NCI-H774 (cell line): ENCODE measurements at places on chromosomes 1 and 21.

DNA sequence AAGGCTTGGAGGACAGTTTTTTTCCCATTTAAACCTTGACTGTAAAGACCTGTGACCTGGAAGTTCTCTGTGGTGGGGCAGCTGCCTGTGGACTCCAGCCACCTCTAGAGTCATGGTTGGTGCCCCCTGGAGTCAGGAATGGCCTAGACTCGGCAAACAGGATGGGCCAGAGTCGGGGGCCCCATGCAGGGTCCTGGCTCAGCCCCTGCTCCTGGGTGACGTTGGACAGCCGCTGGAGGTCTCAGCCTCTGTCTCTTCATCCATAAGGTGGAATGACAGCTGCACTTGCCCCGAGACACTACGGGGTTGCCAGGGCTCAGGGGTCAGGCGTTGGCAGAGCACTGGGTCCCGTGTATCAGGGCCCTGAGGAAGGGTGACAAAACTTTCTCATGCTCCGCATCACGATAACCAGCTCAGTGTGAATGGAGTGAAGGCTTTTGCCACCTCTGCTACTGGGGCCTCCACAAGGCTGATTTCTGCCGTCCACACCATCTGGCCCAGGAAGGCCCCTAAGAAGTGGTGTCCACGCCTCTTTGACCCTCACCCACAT, 58.5 kb upstream of the TTC34 start:
- DNase-seq, result no peak

- no peak for DNase-seq
These were observed 14.1 kb downstream of the CDA start for GRCh38 chr1:20602851-20603450.

DNA sequence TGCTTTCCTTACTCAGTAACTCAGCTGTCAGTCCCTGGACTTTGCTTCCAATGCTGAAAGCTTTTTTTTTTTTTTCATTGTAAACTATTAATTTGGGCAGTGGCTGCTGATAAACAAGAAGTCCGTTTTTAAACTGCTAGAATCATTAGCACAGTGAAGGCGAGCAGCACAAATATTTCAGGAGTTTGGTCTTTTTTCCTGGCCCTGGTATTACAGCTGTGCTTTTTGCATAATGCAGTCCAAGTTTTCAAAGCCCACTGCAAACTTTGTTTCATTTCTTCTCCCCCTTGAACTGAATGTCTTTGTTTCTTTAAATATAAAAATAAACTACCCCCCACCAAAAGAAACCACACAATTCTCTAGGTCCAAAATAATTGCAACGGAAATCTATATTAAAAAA, 6.6 kb downstream of the GLIS1 start:
- no peak for DNase-seq

GRCh38 chr1:200535605-200536004, 84.9 kb downstream of the KIF14 start:
- DNase-seq, result no peak

GRCh38 chr1:37035796-37036666, 1.7 kb upstream of the GRIK3 start:
- DNase-seq, result peak; percentile 61

DNA sequence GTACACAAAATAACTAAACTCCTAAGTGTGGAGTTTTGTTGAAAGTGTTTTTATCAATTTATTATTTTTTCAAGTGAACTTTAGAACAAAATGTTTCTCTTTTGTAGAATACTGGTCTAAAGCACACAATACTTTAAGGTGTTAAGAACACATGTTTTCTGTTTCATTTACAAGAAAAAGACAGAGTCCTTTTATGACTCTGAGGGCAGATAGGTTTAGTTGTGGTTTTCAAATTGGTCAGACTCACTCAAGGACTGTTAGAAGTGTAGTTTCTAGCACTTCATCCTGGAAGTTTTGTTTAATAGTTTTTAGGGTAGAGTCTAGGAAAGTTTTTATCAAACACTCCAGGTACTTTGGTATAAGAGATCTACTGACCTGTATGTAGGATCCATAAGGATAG, 376.5 kb downstream of the LRRIQ3 start:
- no peak for DNase-seq

DNA sequence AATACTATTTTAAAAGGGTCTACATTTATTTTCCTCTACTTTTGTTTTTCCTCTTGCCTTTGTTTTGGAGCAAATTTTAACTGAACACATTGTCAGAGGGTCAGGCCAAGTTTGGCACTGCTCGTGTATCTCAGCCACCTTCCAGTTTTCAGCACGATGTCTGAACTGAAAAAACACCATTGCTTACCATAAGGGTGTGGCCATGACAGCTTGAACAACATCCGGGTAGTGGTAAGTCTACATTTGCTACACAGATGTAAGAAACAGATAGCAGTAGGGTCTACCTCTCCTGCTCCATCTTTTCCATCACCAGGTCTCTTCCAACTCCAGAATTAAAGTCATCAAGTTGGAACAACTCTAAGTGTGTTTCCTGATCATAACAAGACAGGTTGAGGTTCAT, 4.2 kb downstream of the HIVEP3 start:
- no peak for DNase-seq

DNA sequence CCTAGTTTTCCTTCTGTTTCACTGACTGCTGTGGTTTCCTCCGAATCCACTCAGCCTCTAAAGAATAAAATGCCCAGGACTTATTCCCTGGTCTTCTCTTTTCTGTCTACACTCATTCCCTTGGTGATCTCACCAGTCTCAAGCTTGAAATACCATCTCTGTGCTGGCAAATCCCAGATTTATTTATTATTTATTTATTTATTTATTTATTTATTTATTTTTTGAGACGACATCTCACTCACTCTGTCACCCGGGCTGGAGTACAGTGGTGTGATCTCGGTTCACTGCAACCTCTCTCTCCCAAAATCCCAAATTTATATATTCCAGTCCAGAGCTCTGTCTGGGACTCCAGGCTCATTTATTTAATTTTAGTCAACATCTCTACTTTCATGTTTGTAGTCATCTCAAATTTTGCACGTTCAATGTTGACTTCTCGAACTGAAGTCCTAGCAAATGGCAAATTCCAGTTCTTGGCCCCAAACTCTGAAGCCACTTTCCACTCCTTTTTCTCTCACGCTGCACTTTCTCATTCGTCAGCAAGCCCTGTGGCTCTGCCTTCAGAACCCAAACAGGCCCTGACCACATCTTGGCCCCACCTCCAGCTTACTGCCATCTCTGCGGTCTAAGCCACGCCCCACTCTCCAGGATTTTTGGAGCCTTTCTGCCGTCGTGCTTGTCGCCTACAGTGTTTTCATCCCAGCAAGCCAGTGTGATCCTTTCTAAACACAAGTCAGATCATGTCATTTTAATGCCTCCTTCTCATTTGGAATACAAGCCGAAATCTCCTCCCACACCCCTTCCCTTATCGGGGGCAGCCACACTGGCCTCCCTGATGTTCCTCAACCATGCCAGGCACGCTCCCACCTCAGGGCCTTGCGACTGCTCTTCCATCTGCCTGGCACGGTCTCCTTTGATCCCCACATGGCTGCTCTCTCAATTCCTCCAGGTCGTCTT, 14.2 kb upstream of the TENT5B start:
- no peak for DNase-seq

DNA sequence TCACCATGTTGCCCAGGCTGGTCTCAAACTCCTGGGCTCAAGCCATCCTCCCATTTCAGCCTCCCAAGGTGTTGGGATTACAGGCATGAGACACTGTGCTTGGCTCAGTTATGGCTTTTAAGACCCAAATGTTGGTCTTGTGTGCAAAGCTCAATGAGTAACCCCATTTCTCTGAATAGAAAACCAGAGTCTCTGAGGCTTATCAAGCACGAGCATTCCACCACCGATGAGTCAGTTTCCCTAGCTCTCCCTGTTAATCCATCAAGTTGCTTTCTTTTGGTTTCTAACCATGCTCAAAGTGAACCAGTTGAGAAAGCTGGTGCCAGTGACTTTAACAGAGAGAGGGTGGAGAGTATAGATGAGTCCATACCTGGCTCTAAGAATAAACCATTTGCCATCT, 350.9 kb upstream of the ADGRL2 start:
- no peak for DNase-seq

GRCh38 chr1:37958690-37959089, 11.8 kb upstream of the INPP5B start:
- no peak for DNase-seq

DNA sequence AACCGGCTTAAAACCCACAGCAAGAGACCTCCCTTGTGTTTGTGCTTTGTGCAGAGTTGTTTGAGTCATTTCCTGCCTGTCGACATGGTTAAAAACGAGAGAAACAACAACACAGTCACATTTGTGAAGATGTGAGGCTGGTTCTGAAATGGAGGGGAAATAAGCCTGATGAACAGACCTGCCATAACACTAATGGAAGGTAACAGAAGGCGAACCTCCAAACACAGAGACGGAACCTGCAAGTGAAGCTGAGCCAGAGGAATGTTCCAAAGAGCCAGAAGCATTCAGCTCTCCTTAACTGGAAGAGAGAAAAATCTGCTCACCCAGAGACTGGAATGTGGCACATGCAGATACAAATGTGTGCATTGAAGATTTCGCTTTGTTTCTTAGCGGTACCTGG, 53.2 kb upstream of the RAVER2 start:
- no peak for DNase-seq

DNA sequence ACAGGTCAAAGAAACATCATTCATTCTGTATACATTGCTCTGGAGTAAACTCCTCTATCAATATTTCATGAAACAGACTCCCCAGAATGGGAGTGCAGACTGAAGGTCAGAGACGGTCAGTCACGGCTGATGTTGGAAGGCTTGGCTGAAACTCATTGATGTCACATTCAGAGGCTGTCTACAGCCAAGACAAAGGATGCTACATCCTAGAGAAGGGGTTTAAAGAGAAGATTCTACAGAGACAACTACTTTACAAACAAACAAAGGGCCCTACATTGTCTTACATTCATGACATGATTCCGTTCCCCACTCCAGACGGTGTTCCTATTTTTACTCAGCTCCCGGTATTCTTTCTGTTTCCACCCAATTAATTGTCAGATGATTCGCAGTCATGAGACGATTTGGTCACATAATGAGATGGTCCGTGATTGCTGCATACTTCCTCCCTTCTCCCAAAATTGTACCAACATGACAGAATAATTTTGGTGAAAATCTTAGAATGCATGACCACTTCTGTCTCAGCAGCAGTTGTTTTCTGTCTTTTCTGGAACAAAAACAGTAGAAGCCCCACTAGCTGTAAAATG, 73.8 kb upstream of the VAV3 start:
- DNase-seq, result no peak

GRCh38 chr1:84407958-84408422, 9.7 kb downstream of the DNASE2B start:
- no peak for DNase-seq

DNA sequence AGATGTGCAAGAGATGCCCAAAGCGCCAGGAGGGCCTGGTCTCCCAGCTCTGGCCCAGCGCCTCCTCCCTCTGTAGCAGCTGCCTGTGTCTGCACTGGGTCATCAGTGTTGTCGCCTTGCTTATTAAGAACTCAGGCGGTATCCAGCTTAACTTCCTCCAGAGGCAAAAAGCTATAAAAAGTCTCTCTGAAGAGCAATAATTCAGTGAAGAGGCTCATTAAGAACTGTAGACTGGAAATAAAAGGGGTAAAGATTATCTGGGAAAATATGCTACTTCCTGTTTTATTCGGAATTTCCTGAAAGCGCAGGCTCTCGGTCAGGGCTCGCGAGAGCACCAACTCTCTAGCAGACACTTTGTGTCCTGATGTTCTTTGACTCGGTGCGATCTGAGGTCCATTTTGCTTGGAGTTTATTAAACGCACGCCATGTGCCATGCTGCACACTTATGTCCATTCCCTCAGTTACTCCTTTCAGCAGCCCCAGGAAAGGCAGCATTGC, 70.4 kb downstream of the MRPS6 start:
- DNase-seq, result no peak

- no peak for DNase-seq
These were observed 303.1 kb upstream of the RUNX1 start for GRCh38 chr21:35352066-35352770.

- no peak for DNase-seq
These were observed 143.7 kb downstream of the PLPP3 start for GRCh38 chr1:56435434-56436262.

DNA sequence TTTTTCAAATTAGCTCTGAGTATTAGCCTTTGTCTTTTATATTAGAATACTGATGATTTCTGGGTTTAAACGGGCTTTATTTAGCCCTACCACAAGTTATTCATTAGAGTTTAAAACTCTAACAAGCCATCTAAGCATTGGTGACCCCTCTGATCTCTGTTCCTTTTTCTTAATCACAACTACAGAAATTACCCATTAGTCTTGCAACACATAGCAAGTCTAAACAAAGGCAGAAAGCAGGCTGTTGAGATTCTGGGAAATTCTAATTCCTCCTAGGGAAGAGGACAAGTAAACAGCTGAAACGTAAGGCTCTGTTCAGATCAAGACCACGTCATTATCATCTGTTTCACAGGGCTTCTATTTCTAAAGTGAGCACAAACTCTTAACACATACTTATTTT, 491.2 kb upstream of the ZRANB2 start:
- no peak for DNase-seq

- no peak for DNase-seq
These were observed 147.7 kb upstream of the ARHGEF16 start for GRCh38 chr1:3306583-3307291.

DNA sequence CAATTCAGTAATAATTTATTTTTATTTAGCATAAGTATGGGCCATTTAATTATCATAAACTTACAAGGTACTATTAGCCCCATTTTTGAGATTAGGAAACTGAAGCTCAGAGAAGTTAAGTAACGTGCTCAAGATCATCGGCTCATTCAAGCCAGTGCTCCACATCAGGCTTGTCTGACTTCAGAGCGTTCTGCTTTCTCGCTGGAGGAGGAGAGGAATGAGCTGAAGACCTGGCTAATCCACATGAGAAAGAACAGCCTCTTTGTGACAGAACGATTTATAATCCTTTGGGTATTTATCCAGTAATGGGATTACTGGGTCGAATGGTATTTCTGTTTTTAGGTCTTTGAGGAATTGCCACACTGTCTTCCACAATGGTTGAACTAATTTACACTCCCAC, 39.7 kb downstream of the DDX20 start:
- DNase-seq, result no peak
